LHCN-M2 (cell line): ENCODE measurements at places on chromosomes 1 and 21.

DNA sequence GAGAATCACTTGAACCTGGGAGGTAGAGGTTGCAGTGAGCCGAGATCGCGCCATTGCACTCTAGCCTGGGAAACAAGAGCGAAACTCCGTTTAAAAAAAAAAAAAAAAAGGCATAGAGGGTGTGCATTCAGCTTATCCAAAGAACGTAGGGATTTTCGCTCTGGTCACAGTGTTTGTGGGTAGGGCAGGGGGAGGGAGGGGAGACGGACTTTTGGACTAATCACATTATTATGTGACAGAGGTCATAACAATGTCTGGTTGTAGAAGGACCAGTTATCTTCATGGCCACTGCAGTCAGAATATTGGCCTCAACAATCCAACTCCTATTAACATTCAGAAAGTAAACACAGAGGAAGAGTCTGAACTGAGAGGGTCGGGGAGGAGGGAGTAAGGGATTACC lies 25.7 kb downstream of the RHOU start:
- no peak for DNase-seq

GRCh38 chr1:99236756-99237155 lies 27.5 kb upstream of the PLPPR4 start:
- no peak for DNase-seq

- peak; percentile 44 for DNase-seq
Measured at GRCh38 chr1:236089046-236089773, 24.3 kb upstream of the NID1 start.

DNA sequence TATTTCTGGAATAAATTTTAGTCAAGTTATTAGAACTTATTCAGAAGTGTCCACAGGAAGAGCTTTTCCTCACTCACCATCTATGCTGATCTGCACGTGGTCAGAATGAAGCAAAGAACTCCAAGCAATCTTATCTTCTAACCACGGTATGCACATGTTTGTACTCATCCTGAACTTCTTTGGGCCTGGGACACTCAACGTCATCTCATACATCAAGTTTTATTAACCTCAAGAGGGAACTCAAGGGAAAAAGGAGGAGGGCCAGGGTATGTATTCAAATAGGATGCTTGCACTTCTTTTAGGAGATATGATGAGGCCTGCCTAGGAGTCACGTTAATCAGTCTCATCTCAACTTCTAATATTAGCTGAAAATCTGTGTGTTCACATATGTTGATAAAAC lies 142.5 kb downstream of the C1orf94 start:
- no peak for DNase-seq

GRCh38 chr1:223617323-223618070 lies 48.0 kb downstream of the CAPN8 start:
- no peak for DNase-seq

- DNase-seq: no peak
Measured at GRCh38 chr1:55931081-55931940, 648.1 kb downstream of the PLPP3 start.

DNA sequence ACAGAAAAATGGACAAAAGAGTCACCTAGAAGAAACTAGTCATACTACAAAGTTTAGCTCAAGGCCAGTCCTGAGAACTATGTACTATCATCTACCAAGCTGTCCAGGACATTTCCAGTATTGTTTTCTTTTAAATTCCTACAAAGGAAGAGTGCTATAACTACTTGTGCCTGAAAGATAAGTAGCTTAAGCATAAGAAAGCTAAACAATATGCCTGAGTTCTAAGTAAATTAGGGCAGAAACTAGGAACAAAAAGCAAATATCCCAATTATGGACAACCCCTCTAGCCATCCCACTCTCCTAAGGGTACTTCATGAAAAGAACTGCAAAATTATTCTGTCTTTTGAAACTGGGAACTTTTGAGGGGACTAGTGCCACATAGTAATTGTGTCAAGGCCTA lies 5.3 kb upstream of the RGS2 start:
- DNase-seq: no peak

- peak; percentile 73 for DNase-seq
Measured at GRCh38 chr1:200372095-200372884, 37.5 kb downstream of the ZNF281 start.

- DNase-seq: peak; percentile 44
Measured at GRCh38 chr21:33121715-33122475, 52.0 kb downstream of the OLIG1 start.

DNA sequence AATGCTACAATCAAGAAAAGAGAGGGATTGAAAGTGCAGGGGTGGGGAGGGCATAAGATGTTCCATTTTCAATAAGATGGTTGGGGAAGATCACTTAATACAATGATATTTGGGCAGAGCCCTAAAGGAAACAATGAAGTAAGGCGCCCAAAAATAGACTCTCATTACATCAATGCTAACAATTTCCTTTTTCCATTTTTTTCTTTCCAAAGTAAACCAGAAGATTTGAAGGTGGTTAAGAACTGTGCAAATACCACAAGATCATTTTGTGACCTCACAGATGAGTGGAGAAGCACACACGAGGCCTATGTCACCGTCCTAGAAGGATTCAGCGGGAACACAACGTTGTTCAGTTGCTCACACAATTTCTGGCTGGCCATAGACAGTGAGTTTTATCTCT lies 16.8 kb downstream of the IFNAR2 start:
- no peak for DNase-seq

DNA sequence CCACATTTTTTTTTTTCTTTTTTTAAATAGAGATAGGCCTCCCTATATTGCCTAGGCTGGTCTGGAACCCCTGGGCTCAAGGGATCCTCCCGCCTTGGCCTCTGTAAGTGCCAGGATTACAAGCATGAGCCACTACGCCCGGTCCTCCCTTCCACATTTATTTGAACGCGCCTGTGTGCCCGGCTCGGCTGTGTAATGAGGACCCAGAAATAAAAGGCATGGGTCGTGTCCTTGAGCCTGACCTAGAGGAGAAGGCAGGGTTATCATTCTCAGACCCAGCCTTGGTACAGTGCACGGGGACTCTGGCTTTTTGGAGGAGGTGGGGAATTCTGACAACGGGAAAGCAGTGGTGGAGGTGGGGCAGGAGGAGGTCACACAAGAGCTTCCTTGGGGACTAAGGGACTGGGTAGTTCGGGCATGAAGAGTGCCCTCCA lies 841 bp downstream of the CENPF start:
- no peak for DNase-seq

DNA sequence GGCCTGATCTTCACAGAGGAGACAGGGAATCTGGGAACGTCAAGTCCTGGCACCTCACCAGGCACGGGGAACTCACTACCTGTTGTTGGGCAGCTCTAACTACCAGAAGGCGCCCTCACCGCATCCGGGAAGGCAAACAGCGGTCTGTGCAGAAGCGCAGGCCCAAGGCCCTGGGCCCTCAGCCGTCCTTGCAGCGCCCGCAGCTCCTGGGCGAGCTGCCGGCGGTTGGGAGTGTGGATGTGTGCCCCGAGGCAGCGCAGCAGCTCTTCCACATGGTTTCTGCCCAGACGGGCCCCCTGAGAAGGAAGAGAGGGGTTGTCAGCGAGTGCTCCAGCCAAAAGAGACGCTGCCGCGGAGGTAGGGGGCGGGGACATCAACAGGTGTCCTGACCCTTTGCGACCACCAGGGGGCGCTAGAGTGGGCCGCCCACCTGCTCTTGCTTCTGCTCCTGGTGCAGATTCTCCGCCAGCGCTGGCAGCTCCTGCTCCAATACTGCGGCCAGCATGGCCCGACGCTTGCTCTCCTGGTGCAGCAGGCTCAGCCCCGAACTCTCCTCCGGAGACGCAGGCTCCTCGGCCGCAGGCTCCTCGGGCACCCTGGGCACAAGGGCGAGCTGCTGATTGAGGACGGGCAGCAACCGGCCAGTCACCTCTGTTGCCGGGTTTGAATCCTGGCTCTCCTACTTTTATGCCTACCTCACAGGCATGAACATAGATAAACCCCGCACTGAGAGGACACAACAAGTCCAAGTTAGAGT lies 9.3 kb downstream of the MAP3K6 start:
- no peak for DNase-seq

GRCh38 chr1:234684856-234685255 lies 74.9 kb upstream of the IRF2BP2 start:
- DNase-seq: no peak

- DNase-seq: no peak
Measured at GRCh38 chr1:178660461-178660860, 64.6 kb upstream of the RALGPS2 start.

DNA sequence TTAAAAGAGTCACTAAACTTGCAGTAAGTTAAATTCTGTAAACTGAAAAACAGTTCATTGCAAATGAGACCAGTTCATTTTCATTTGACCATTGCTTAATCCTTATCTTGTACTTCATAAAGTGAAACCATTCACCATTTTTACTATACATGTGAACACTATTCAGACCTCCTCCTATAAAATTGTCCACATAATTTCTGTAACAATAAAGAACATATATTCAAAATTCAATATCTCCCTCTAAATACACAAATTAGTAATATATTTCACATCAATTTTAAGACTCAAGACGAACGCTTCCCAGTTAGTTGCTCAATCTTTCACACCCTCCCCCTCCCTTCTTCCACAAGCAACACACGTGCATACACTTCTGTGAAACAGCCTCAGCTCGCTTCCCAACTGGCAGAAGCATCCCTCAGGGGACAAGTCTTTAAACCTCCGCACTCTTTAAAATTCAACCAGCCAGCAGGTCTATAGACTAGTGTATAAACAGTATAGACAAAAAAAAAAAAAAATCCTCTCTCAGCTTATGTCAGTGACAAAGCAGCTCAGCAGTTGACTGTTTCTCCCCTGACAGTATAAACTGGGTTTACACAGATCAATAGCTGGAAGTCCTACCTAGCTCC lies 99.6 kb downstream of the DENND1B start:
- DNase-seq: peak; percentile 15

DNA sequence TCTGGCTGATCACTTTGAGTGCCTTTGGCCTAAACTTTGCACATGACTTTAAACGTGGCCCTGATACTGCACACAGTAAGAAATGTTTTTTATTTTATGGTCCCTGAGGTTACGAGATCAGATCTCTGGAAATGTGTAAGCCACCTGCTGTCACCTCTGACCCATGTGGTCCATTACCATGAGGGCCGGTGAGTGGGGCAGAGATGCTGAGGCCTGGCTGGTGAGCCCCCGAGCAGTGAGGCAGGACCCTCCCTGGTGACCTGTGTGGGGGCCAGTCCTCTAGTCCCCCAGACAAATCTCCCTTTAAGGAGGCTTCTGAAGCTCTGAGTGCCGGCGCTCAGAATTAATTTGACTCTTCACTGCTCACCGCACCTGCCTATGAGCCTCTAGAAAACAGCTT lies 12.4 kb downstream of the TFF3 start:
- DNase-seq: no peak

DNA sequence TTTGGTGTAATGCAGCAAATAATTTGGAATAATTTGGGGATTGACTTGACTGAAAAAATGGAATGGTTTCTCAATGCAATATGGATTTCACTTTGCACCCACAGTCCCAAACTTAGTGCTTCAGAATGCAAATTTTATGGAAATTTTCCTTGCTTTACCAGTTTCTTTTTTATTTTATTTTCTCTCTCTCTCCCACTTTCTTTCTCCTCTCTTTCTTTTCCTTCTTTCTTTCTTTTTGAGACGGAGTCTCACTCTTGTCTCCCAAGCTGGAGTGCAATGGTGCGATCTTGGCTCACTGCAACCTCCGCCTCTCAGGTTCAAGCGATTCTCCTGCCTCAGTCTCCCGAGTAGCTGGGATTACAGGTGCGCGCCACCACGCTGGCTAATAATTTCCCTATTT lies 110.3 kb downstream of the KCNN3 start:
- DNase-seq: no peak

DNA sequence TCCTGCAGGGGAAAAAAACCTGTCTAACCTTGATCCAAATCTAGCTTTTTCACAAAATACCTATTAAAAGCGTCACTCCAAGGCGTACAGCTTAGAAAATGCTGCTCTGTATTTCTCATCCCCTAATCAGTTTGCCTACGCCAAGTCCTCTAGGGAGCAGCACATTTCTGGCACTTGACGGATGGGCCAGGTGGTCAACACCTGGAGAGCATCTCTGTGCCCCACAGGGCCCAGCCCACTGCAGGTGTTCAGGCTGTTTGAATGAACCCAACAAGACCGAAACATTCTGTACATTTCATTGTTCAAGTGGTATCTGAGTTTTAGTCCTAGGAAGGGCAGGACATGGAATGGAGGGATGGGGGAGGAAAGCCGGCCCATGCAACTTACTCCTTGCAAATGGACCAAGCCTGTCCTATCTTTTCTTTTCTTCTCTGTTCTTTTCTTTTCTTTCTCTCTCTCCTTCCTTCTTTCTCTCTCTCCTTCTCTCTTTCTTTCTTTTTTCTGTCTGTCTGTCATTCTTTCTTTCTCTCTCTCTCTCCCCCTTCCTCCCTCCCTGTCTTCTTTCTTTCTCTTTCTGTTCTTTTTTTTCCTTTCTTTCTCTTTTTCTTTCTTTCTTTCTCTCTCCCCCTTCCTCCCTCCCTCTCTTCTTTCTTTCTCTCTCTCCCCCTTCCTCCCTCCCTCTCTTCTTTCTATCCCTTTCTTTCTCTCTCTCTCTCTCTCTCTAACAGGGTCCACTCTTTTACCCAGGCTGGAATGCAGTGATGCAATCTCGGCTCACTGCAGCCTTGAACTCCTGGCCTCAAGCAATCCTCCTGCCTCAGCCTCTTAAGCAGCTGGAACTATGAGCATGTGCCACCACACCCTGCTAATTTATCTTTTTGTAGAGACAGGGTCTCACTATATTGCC lies 29.1 kb downstream of the IGFN1 start:
- DNase-seq: no peak

DNA sequence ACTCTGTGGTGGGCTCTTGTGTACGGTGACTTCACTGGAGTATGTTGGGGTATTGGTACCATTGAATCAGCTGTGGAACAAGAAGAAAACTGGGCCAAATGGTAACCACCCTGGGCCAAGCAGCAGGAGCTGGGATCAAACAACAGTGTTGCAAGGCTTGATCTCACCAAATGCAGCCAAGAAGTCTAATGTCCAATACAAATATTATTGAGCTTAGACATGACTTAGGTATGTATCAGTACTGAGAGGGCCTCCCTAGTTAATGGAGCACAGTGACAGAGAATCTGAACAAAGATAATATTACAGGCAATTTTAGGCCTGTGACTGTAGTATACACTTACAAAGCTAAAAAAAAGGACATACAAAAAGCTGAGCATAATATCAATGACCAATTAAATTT lies 604.8 kb downstream of the PLA2G4A start:
- no peak for DNase-seq

GRCh38 chr1:201593200-201593921 lies 54.4 kb downstream of the NAV1 start:
- peak; percentile 90 for DNase-seq

GRCh38 chr1:24418898-24419628 lies 3.5 kb downstream of the NIPAL3 start:
- no peak for DNase-seq

GRCh38 chr1:2126331-2127186 lies 68.0 kb downstream of the FAAP20 start:
- DNase-seq: no peak

GRCh38 chr1:121417325-121417923 lies 232.6 kb downstream of the SRGAP2C start:
- DNase-seq: no peak

GRCh38 chr1:231776010-231776756 lies 149.6 kb downstream of the DISC1 start:
- DNase-seq: no peak

GRCh38 chr1:13945856-13946255 lies 245.9 kb downstream of the PRDM2 start:
- DNase-seq: no peak

- DNase-seq: no peak
Measured at GRCh38 chr1:204448344-204448964, 36.8 kb upstream of the PPP1R15B start.

GRCh38 chr21:36803816-36804439 lies 105.0 kb downstream of the SIM2 start:
- DNase-seq: no peak
